ENCODE measurements at places on chromosomes 1 and 21. TPM values are rescaled to one million over a fixed set of nuclear protein-coding genes. Genes with fewer than 3 reads are reported as not detected.

Gene CLEC20A
- polyA plus RNA-seq: 3.6 TPM

- no peak for DNase-seq
- no peaks in the 10 kb centered on the region for H3K27me3 ChIP-seq
- H3K4me1 ChIP-seq: peaks cover 17% of the 10 kb centered on the region
- H3K27ac ChIP-seq: no peak overlapping the region
- H3K4me3 ChIP-seq: no peak overlapping the region
These were observed 36.0 kb upstream of the DISC1 start for GRCh38 chr1:231590453-231591198.

DNA sequence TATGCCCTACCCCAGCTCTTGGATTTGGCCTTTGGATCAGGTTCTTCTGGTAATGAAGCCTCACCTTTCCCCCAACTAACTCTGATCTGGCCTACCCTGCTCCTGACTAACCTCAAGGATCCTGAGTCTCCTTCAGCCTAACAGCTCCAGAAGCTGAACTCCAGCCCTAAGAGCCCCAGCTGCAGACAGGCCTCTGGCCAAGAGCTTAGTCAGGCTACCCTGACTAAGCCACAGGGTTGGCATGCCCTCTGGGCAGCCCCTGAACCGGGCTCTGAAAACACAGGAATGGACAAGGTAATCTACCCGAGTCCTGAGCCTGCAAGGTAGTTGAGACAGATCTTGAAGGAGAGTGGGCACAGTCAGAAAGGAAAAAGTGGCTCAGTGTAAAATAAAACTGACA lies 29.4 kb downstream of the COA7 start:
- no peak for DNase-seq
- peaks cover 6% of the 10 kb centered on the region for H3K36me3 ChIP-seq
- no peaks in the 10 kb centered on the region for H3K27me3 ChIP-seq
- H3K27ac ChIP-seq: no peak overlapping the region

GRCh38 chr1:213122514-213122929 lies 71.5 kb downstream of the RPS6KC1 start:
- H3K4me1 ChIP-seq: peaks cover 5% of the 10 kb centered on the region
- H3K27me3 ChIP-seq: no peaks in the 10 kb centered on the region
- H3K4me3 ChIP-seq: no peak overlapping the region

Gene OR14K1
- polyA plus RNA-seq: not detected

DNA sequence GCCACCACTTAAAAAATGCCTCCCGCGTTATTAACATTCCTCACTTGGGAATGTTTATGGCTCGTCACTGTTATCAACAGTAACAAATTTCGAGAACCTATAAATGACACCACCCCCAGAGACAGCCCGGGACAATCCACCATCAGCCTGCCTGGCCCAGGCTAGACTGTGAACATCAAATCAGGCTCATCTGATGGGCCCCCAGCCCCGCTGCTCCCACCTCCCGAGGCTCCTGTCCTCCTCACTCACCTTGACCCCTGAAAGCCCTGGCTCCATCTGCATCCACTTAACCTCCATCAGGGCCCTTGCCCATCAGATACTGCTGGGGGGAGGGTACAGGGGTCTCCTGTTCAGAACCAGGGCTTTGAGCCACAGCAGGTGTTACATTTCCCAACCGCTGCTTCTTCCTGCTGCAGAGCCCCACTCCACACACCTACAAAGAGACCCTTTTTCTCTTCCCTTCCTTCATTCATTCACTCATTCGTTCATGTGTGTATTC lies 156.5 kb upstream of the VAMP3 start:
- H3K4me3 ChIP-seq: no peak overlapping the region
- H3K4me1 ChIP-seq: peaks cover 5% of the 10 kb centered on the region
- H3K36me3 ChIP-seq: no peaks in the 10 kb centered on the region
- H3K27me3 ChIP-seq: no peaks in the 10 kb centered on the region

- no peak for DNase-seq
- H3K4me1 ChIP-seq: peaks cover 41% of the 10 kb centered on the region
- no peak overlapping the region for H3K4me3 ChIP-seq
- H3K36me3 ChIP-seq: no peaks in the 10 kb centered on the region
- H3K27ac ChIP-seq: no peak overlapping the region
These were observed 481.7 kb upstream of the RUNX1 start for GRCh38 chr21:35530766-35531165.

Gene RNASEL
- 5.0 TPM for polyA plus RNA-seq

GRCh38 chr1:177591155-177591554 lies 378.7 kb downstream of the SEC16B start:
- no peak overlapping the region for H3K4me3 ChIP-seq
- no peak overlapping the region for H3K27ac ChIP-seq
- H3K27me3 ChIP-seq: no peaks in the 10 kb centered on the region
- no peak for DNase-seq

- DNase-seq: no peak
- no peak overlapping the region for H3K4me3 ChIP-seq
- no peaks in the 10 kb centered on the region for H3K27me3 ChIP-seq
- H3K4me1 ChIP-seq: peaks cover 18% of the 10 kb centered on the region
- H3K27ac ChIP-seq: peak overlapping the region; percentile 90
- H3K36me3 ChIP-seq: no peaks in the 10 kb centered on the region
These were observed 101.1 kb upstream of the JUN start for GRCh38 chr1:58884706-58885661.

DNA sequence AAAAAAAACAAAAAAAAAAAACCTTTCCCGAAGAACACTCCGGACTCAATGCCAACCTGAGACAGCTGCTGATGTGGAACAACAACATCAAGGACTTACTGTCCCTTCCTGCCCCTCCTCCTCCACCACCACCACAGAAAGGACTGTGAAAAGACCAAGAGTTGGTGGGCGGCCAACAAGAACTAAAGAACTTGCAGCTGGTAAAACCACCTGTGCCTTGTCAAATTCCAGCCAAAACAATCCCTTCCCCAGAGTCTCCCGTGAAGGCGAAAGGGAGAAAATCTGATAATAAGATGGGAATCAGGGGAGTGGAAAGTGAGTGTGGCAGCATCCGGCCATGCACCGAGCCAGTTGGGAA lies 88.9 kb downstream of the PROX1 start:
- no peaks in the 10 kb centered on the region for H3K36me3 ChIP-seq
- H3K27me3 ChIP-seq: no peaks in the 10 kb centered on the region
- H3K4me3 ChIP-seq: no peak overlapping the region
- no peaks in the 10 kb centered on the region for H3K4me1 ChIP-seq

- no peak overlapping the region for H3K4me3 ChIP-seq
- H3K27ac ChIP-seq: no peak overlapping the region
- H3K4me1 ChIP-seq: no peaks in the 10 kb centered on the region
- no peaks in the 10 kb centered on the region for H3K27me3 ChIP-seq
- DNase-seq: no peak
These were observed 58.2 kb downstream of the LMX1A start for GRCh38 chr1:165298203-165298820.

Data from spleen (tissue), 13 donors.